Upper lobe of left lung (tissue), 6 donors: ENCODE measurements at places on chromosomes 7 and 10. TPM values are rescaled to one million over a fixed set of nuclear protein-coding genes. Genes with fewer than 3 reads are reported as not detected.

GRCh38 chr10:69515699-69516259 lies 57.4 kb downstream of the NEUROG3 start:
- peak; percentile 66 for DNase-seq

Gene UPK3B
- total RNA-seq: 49.5 TPM

GRCh38 chr7:18639711-18640110 lies 144.2 kb downstream of the HDAC9 start:
- DNase-seq: no peak

DNA sequence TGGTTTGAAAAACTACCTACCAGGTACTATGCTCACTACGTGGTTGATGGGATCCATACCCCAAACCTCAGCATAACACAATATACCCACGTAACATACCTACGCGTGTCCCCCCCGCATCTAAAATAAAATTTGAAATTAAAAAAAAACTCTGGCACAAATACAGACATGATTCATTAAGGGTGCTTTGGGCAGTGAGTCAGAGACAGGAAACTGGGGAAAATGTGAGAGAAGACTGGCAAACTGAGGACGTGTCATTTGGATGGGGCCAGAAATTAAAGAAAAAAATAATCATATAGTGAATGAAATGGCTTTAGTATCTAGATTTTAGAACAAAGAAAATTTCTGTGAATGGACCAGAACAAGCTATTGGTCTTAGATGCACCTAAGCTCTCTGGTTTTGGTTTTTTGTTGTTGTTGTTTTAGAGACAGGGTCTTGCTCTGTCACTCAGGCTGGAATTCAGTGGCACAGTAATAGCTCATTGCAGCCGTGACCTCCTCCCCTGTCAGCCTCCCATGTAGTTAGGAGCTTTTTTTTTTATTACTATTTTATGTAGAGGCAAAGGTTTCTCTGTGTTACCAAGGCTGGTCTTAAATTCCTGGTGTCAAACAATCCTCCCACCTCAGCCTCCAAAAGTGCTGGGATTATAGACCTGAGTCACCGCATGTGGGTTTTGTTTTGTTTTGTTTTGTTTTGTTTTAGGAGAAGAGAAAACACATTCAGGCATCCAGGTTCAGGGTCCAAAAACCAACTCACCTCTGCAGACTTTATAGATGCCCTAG lies 5.9 kb upstream of the PRSS58 start:
- no peak for DNase-seq

- no peak for DNase-seq
Measured at GRCh38 chr10:8129438-8129837, 75.0 kb downstream of the GATA3 start.

- DNase-seq: no peak
Measured at GRCh38 chr10:124916098-124916584, 25.8 kb upstream of the ZRANB1 start.

GRCh38 chr7:118918556-118918955 lies 694.1 kb downstream of the ANKRD7 start:
- no peak for DNase-seq

GRCh38 chr10:71112138-71112785 lies 100.1 kb upstream of the UNC5B start:
- no peak for DNase-seq

Gene BMI1
- 33.5 TPM for total RNA-seq

Gene PPP1R17
- total RNA-seq: not detected

Gene CPEB3
- total RNA-seq: 5.2 TPM

GRCh38 chr10:75429159-75429827 lies 2.1 kb upstream of the LRMDA start:
- DNase-seq: no peak

DNA sequence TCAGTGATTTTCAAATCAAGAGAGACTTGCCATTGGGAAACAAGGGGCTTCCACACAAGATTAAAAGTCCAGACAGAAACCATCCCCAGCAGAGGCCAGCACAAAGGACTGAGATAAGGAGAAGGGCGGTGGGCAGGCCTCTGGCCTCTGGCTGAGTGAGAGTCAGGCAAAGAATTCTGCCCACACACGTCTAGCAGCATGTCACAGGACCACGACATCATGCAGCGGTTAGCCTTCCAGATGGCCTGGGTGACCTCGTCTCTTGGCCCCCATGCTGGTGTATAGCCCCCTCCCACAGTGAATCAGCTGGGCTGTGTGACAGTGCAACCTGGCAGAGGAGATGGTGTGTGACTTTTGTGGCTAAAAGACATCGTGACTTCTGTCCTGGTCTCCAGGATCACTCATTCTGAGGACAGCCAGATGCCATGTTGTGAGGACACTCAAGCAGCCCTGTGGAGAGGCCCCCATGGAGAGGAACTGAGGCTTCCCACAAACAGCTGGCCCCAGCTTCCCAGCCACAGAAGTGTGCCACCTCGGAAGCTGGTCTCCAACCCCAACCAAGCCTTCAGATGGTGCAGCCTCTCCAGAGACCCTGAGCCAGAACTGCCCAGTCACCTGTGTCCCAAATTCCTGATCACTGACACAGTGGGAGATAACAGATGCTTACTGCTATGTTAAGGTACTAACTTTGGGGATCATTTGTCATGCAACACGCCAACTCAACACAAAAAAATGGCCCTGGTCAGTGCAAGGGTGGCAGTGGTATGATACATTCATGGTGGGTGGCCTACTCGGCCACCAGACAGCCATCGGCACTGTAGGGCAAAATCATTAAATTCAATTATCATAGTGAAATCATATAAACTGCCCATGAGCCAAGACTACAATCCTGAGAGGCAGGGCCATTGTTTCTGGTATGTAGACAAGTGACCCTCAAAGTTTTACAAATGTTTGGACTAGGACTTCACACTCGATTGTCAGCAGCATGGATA lies 73.2 kb downstream of the TNS3 start:
- DNase-seq: no peak

DNA sequence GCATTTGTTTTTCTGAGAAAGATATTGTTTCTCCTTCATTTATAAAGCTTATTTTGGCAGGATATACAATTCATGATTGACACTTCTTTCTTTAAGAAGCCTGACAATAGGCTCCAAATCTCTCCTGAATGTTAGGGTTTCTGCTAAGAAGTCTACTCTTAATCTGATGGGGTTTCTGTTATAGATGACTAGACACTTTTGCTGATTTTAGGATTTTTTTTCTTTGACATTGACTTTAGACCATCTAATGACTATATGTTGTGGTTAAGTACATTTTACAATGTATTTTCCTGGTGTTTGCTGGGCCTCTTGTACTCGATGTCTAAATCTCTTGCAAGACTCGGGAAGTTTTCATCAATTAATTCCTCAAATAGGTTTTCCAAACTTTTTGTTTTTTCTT lies 321.8 kb upstream of the SMIM30 start:
- no peak for DNase-seq

- no peak for DNase-seq
Measured at GRCh38 chr10:72392571-72392970, 37.9 kb upstream of the DNAJB12 start.

Gene MMRN2
- 76.8 TPM for total RNA-seq
